Iris pigment epithelial cell (primary cell): ENCODE measurements at places on chromosomes 3 and 15.
A peak's percentile ranks its signal among the peaks of the same experiment; 100 is the strongest.

DNA sequence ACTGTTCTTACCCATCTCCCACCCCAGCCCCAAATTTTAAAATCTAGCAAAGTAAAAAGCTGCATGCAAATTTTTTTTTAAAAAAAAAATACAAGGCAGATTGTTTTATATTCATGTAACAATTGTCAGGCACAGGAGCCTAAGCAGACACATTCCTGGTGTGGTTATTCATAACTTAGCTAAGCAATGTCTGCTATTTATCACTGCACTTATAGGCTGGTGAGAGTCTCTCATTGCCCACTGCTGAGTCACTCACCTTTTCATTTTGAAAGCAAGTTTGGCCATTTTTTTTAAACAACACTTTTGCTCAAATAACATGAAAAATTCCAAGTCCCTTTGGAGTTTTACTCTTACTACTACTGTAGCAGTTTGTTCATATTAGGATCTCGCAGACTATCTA is 413.9 kb downstream of the RBMS3 start:
- peak; percentile 97 for DNase-seq

DNA sequence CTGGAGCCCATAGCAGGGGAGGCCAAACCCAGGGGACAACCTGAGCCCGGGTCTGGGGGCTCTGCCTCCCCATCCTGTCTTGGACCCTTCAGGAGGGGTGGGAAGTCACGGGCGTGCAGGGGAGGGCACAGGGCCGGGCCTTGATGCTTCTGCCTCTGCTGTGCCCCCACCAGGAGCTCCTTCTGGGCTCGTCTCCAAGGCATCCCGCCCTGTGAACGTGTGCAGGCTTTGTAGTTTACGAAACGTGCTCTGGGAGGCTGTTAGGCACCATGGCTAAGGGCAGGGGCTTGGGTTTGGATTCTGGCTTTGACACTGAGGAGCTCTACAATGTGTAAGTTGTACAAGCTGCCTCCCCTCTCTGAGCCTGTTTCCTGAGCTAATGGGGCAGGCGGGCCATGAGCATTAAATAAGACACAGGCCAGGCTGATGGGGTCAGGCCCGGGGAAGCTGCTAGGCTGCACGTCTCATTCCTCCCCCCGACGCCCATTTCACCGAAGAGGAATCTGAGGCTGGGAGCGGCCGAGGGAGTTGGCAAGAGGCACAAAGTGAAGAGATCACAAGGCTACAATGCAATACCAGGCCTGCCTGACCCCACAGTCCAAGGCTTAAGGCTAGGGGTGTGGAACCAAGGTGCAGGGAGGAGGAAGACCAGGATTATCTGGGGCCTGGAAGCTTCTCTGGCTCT is 19.6 kb downstream of the PLXND1 start:
- DNase-seq: peak; percentile 70

DNA sequence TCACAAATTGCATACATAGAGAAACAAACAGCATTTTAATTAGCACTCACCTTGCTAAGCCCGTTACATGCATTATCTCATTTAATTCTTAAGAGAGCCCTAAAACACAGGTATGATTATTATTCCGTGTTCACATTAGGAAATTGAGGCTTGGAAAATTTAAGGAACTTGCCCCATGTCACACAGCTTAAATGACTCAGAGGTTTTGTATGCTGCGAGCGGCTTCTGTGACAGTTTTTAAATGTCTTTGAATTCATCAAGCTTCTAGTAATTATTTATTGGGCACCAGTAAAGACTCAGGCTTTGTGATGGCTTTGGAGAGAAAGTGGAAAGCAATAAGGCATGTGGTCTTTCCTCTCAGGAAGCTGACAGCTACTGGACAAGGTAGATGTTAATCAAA is 166.7 kb upstream of the THBS1 start:
- no peak for DNase-seq

- DNase-seq: peak; percentile 35
Observed at GRCh38 chr3:138935863-138936740, 10.8 kb downstream of the FOXL2 start.
